GM12891 (cell line): ENCODE measurements at places on chromosomes 7 and 10.

DNA sequence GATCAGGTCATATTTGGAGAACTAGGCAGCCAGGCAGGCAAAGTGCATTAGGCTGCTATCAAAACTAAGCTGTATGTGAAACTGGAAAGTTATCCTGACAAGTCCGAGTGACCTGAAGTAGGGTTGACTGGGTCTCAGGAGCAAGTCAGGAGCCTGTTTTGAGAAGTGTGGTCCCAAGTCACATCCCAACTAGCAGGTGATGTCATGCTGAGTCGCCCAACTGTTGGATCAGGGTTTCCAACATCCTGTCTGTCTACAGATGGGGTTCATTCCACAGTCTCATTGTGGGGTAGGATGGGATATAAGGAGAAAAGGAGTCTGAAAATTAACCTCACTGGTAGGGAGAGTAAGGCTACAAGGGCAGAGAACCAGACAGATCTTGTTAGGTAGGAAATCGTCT lies 27.0 kb downstream of the SLC26A4 start:
- no peak for DNase-seq

- no peak for DNase-seq
Measured at GRCh38 chr7:137480824-137481365, 137.4 kb upstream of the PTN start.

DNA sequence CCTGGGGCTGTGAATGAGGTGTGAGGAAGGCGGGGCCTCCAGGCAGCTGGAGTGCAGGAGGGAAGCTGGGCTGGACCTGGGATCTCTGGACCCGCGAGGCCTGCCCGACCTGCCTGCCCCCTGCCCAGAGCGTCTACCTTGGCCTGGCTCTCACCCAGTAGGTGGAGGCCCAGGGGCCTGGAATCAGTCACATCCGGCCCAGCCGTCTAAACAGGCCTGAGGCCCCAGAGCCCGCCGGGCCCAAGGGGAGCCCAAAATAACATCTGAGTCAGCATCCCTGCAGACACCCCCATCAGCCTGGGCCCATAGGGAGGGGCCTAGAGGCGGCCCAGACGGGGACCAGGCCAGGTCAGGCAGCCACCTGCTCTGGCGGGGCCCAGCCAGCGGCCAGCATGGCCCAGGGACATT lies 15.1 kb upstream of the ELN start:
- DNase-seq, result peak; percentile 99

DNA sequence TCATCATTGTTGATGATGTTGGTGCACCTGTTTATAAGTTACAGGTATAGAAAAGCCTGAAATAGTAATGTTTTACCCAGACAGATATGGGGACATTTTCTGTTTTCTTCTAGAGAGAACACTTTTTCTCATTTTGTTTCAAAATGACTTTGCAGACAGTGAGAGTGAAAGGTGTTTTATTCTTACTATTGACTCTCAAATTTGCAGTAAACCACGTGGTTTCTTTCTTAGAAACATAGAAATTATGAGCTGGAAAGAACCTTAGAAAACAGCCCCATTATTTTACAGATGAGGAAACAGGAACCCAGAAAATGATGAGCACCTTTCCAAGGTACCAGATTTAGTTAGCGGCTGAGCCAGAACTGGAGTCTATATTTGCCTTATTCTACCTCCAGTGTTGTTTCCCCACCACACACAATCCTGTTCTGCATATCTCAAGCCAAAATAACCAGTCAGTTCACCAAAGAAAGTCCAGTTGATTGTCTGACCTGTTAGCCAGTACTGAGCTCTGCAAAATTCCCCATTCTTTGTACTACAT lies 138.9 kb upstream of the AHR start:
- DNase-seq, result no peak

DNA sequence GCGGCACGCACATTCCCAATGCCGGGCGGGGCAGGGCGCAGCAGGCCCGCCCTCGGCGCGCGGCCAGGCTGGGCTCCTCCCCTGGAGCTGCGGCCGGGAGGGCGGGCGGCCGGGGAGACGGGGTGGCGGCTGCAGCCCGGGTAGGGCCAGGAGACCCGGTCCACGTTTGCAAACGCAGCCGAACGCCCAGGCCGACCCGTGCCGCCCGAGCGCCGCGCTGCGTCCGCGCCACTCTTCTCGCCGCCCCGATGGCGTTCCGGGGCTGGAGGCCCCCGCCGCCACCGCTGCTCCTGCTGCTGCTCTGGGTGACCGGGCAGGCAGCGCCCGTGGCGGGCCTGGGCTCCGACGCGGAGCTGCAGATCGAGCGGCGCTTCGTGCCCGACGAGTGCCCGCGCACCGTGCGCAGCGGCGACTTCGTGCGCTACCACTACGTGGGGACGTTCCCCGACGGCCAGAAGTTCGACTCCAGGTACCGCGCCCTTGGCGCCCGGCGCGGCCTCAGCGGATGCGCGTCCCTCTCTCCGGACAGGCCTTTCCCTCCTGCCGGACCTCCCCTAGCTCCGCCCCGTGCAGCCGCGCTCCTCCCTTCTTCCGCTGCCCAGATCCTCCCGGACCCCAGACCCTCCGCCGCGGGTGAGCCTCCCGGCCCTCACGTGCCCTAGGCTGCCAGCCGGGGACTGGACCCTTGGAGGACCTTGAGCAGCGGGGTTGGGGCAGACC lies at the start of gene FKBP9:
Gene FKBP9, plus strand, starts transcription at position 115 of the 720 bp plus-strand sequence. Its CDS starts 134 bp downstream, at position 249.
- DNase-seq, result peak; percentile 78

- no peak for DNase-seq
Measured at GRCh38 chr10:79128923-79129305, 60.1 kb downstream of the ZMIZ1 start.

DNA sequence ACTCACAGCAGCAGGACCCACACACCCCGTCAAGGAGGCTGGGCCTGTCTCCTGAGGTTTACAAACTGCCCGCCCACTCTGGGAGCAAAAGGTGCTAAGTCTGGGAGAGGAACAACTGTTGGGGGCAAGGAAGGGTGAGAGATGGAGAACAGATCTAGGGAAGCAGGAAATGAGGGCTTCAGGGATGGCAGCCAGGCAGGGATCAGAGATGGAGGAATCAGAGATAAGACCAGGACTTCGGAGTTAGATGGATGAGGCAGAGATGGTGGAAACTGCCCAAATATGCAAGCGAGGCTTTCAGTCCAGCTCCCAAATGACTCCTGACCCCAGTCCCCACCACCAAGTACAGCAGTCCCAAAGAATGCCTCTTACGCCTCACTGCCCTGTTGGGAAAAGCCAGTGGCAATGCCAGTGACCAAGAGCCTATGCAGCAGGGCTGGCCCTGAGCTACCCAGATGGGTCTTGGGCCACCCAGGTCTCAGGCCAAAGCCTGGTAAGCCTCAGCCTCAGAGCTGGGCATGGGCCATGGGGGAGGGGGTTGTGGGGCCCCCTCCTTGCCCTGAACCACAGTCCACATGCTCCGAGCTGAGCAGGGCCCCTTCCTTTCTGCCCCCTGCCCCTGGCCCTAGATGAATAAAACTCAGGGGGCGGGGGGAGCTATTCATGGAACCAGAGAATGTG lies 39.5 kb upstream of the SLF2 start:
- no peak for DNase-seq

GRCh38 chr7:129845972-129846327 lies 106.8 kb downstream of the UBE2H start:
- no peak for DNase-seq

- no peak for DNase-seq
Measured at GRCh38 chr7:1715671-1716074, 45.6 kb downstream of the ELFN1 start.

- DNase-seq, result no peak
Measured at GRCh38 chr10:96973809-96974747, 142.0 kb downstream of the LCOR start.

GRCh38 chr10:101085846-101086245 lies 24.1 kb downstream of the KAZALD1 start:
- DNase-seq, result no peak

- no peak for DNase-seq
Measured at GRCh38 chr10:7458556-7458955, 47.7 kb upstream of the SFMBT2 start.

DNA sequence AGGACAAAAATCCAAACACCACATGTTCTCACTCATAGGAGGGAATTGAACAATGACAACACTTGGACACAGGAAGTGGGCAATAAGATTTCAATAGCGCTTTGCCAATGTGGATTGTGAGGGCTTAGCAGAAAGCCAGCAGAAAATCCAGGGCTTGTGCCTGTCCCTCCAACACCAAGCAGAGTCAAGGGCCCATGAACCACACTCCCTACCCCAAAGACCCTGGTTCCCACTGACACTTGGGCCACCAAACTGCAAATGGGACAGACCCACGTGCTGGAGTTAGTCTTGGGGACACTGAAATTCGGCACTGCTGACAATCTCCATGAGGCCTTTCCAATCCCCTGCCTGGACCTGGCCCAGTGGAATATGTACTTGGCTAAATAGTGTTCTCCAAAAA lies 67.0 kb downstream of the GRID1 start:
- DNase-seq, result no peak
